ENCODE measurements at places on chromosomes 13 and 19.
A peak's percentile ranks its signal among the peaks of the same experiment; 100 is the strongest.

- DNase-seq, result no peak
These were observed 50.1 kb upstream of the KLF12 start for GRCh38 chr13:74184283-74184682.

DNA sequence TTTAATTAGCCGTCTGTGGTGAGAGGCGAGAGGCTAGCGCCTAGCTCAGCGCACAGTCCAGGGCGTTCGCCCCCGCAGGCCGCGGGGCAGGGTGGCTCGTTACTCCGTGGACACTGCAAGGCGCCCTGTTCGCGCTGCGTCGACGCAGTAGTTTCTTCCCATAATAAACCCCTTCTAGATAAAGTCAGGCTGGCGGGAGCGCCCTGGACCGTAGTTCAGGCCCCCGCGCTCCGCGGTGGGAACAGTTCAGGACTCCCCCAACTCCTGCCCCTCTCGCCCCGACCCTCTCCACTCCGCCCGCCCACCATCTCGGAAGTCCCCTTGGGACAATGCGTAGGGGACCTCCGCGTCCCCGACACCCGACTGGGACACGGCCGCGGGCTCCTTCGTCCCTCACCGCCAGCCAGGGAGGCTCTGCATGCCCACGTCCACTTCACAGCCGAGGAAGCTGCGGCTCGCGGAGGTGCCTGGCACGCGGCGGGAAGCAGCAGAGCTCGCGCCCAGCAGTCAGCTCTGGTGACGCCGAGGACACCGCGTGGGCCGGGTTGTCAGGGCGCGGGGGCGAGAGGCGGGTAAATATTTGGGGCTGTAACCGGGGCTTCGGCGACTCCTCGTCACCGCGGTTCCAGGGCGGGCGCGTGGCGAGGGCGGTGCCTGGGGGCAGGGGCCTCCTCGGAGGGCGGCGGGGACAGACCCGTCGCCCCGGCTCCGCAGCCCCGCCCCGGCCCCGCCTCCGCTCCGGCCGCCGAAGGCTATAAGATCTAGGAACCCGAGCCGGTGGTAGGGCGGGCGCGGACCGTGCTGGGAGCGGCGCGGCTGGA is at the start of gene RGCC:
Gene RGCC (plus strand): TSS at position 783 of the 821 bp plus-strand sequence. CDS start 158 bp downstream, outside the sequence.
- DNase-seq, result peak; percentile 97

- peak; percentile 26 for DNase-seq
These were observed 19.2 kb upstream of the UQCR11 start for GRCh38 chr19:1624458-1624857.

DNA sequence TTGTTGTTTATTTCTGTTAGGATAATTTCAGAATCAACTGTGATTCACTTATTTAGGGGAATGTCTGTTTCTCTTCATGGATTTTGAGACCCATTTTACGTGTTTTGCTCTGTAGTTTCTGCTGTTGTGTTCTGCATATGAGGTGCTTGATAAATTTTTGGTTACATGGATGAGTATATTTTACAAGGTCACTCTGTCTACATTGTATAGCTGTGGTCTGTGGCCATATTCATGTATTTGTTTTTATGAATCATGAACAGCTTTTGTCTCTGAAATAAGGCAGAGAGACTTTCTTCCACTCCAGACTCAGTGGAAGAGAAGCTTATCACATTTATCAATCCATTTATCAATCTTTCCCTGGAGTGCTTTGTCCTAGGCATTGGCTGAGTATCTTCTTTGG is 56.6 kb downstream of the PDS5B start:
- no peak for DNase-seq

GRCh38 chr13:60155978-60156377 is 7.8 kb downstream of the DIAPH3 start:
- DNase-seq, result no peak

DNA sequence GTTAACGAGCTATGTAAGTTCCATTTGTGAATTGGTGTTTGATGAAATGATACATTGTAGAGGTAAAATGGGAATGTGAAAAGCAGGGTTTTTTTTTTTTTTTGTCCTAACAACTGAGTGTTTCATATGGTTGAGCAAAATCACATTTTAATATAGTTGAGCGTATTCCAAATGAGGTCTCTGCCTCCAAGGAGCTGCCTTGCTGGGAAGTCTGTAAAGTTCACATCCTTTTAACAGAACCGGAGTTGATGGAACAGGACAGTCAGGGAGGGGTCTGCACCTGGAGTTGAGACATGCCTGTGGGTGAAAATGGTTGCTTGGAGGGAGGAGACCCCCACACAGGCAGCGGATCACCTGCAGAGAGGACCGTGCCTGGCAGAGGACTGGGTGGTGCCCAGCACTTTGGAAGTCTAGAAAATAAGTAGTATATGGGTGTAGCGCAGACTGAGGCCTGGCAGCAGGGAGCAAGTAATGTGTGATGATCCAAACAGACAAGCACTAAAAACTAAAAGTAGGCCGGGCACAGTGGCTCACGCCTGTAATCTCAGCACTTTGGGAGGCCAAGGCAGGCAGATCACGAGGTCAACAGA is 75.2 kb upstream of the UBAC2 start:
- no peak for DNase-seq

DNA sequence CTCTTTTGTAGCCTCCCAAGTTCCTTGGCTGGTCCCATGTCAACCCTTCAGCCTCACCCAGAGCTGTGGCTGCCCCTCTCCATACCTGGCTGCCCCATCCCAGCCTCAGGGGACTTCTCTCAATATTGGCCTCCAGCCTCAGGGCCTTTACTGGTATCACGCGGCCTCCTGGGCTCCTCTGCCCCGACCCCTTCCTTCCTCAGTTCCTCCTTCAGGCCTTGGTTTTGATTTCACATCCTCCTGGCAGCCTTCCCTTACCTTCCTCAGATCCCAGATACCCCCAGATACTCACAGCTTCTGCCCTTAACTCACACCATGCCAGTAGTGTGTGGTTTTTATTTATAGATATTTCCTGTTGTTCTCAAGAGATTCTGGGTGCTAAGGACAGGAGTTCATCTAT is 12.8 kb upstream of the SCN1B start:
- DNase-seq, result no peak

- no peak for DNase-seq
These were observed 26.3 kb upstream of the DCLK1 start for GRCh38 chr13:36157480-36157879.

DNA sequence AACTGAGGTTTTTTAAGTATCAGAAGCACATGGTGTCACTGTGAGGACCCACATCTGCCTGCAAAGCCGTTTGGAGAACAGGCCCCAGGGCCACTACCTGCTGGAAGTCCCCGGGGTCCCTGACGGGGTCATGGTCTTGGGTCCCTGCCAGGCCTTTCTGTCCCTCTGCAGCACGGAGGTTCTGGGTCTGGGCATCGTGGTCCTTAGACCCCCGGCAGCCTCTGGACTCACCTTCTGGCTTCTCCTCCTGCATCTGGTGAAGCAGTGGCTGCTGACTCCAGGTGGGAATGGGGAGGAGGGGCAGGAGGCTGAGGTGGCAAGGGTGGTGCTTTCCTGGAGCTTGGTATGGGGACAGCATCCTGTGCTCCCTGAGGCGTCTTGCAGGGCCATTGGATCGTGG is 198.6 kb downstream of the TEX29 start:
- no peak for DNase-seq

DNA sequence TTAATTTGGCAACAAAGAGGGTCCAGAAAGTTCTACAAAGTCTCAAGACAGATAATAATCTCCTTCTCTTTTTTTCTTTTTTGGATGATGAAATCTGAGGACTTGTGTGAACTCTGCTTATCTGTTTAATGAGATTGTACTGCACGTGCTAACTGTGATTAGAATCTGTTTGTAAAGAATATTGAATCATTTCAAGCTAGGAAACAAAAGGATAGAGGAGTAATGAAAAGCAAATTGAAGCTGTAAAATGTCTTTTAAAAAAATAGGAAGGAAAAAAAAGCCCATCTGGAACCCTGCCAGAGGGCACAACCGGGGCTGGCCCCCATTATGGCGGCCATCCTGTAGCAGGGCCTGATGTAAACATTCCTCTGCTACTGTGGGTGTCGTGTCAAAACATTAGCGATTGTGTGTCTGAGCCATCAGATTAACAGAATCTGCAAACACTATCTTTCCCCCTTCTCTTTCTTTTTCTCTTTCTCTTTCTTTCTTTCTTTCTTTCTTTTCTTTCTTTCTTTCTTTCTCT is 83.0 kb downstream of the FLT1 start:
- DNase-seq, result no peak

DNA sequence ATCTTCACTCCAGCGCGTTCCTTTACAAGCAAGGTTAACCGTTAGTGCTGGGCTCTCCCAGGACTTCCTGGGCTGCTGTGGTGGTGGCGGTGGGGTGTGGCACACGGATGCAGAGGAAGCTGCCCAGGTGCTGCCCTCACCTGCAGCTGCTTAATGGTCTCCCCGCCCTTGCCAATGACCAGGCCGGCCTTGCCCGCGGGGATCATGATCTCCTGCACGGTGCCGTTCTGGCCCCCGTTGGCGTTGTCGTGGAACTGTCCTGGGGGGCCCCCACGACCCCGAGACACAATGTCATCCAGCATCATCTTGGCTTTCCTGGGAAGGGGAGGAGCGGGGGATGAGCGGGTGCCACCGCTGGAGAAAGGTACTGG is 6.1 kb downstream of the KHSRP start:
- no peak for DNase-seq

DNA sequence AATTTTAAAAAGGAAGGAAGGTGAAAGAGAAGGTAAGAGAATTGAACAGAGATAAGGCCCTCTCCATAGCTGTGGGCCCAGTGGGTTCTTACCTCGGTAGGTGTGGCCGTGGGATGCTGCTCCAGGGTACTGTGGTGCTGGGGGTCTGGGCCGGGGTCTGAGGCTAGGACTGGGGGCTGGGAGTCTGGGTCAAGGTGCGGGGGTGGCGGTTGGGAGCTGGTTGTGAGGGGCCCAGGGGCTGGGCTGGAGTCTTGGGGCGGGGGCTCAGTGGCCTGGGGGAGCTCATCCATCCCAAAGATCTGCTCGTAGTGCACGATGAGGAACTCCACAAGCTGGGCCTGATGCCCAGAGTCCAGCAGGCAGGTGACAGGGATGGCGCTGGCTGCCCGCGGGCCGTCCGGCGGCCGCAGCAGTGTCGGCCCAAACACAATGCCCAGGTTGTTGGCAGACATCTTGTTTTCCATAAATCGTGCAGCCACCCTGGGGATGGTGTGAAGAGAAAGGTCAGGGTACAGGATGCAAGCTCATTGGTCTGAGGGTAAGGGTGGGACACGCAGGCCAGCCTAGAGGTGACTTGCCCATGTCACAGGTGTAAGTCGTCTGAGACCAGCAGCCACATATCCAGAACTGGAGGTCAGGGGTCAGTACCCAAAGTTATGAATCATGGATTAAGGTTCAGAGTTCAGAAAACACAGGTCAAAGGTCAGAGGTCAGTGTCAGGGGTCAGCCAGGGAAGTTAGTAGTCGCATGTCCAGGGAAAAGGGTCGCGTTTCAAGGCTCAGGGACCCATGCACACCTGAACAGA is 5.9 kb upstream of the LPAR2 start:
- no peak for DNase-seq

DNA sequence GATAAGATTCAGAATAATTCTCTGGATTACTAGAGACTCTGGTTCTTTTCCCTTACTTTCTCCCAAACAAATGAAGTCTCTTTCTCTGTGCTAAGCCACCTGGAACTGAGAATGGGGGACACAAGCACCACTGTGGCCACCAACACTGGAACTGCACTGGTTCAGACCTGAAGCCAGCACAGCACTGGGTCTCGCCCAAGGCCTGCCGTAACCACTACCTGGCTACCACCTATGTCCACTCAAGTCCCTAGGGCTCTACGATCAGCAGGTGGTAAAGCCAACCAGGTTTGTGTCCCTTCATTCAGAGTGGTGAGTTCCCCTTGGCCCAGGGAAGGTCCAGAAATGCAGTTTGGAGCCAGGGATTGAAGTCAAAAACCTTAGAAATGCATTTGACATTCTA is 626.2 kb downstream of the DIAPH3 start:
- DNase-seq, result no peak

- DNase-seq, result no peak
These were observed 189.6 kb upstream of the CSNK1A1L start for GRCh38 chr13:37295071-37295470.

DNA sequence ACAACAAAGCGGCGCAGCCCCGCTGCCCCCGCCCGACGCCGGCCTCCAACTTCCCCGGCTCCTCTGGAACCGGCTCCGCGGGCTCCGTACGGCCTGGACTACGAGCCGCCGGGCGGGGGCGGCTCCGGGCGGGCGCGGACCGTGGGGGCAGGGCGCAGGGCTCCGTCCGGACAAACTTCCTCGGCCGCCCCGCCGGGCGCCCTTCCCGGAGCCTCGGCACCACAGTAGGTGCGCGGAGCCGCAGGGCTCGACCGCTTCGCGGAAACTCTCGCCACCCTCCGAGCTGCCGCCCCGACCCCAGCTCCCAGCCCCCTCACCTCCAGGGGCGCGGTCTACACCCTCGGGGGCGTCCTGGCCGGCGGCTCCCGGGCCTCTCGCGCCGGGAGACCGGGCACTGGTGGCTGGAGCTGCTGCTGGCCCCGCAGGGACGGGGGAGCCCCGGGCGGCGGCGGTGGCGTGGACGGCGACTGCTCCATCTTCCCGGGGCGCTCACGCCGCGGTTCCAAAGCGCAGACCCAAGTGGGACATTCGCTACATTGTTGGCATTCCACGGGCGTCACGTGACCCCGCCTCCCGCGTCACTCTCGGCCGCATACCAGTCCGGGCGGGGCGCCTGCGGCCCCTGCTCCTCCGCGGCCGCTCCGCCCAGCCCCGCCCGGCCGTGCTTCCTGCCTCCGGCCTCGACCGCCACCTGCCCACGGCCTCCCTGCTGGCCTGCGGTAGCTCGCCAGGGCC is at the start of gene LATS2:
Gene LATS2 (minus strand): TSS at position 558 of the 735 bp plus-strand sequence. CDS start 15,560 bp downstream, outside the sequence.
- peak; percentile 67 for DNase-seq

DNA sequence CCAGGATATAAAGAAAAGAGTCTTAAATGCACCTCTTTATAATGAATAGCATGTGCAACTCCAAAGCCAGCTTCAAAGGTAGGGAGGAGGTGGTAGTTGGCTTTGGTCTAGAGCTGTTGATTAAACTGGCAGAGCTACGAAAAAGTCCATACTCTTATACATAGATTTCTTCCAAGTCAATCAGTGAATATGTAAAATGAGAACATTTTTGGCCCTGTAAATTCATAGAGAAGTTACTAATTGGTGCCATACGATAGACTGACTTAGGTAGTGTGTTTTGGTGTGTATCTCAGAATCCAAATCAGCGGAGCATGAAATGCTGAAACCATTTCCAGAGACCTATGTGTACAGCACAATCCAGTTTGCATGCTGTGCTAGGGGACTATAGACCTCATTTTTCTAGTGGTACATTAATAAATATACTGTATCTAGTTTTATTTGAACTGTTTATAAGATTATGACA is 17.1 kb upstream of the DPY19L3 start:
- DNase-seq, result no peak

DNA sequence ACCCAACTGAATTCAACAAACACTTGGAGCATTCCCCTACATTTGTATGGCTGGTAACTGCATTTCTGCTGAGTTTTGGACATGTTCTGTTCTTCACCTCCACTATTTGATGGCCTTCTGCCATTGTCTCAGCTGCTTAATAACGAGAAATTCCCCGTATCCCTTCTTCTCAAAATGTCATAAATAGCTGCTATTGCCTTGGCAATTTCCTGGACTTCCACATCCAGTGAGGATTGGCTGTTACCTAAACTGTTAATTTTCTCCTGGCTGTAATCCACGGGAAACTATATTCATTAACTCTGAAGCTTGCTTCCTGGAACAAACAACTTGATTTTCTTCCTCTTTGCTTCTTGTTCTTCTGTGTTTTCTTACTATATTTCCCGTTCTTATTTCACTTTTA is 69.5 kb upstream of the TDRD3 start:
- DNase-seq, result no peak

Data from effector memory CD8-positive, alpha-beta T cell (primary cell).